Activated CD8-positive, alpha-beta memory T cell treated with anti-CD3 and anti-CD28 coated beads for 48 hours (primary cell): ENCODE measurements at places on chromosomes 13 and 19.
A peak's percentile ranks its signal among the peaks of the same experiment; 100 is the strongest.

DNA sequence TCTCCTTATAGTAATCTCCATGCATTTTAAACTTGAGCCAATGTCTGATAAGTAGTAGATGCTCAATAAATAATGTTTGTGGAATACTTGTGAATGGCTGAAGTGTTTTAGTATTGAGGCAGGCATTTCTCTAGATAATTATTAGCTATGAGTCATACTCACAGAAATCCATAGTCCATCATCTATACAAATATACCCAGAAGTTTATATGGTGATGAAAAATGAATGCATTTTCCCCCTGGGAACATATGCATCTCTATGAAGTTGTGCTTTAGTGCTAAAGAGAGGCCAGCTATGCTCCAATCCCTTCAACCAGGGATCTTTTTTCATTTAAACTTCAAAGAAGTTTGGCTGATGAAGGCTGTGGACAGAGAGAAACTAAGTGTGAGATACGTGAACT is 17.2 kb downstream of the MBNL2 start:
- DNase-seq, result no peak

GRCh38 chr13:50684366-50684765 is 159.1 kb downstream of the DLEU7 start:
- DNase-seq, result no peak

DNA sequence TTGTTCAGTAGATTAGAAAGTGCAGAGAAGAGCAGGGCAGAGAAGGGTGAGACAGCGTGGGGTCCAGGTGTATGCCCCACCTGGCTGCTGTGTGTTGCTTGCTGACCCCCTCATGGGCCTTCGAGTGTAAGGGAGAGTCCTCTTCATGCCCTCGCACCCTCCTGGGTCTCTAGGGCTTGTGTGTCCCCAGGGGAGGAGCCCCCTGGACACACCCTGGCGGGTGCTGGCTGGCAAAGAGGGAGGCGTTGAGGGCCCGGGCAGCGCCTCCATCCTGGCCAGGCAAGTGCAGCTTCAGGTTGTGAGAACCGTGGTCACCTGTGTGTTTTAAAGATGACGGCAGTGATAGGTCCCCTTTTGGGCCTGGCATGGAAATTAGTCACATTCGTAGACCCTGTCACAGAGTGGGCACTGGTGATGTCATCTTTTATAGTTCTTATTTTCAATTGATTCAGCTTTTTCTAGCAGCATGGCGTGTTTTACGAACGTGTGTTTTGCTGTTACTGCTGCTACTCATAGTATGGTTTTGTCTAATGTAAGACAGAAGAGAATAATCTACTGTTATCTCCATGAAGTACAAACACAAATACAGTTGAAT is 18.7 kb downstream of the TFDP1 start:
- DNase-seq, result no peak

- DNase-seq, result no peak
Measured at GRCh38 chr13:28483313-28483931, 11.5 kb downstream of the FLT1 start.

- DNase-seq, result no peak
Measured at GRCh38 chr13:39315796-39316195, 277.5 kb downstream of the NHLRC3 start.

- no peak for DNase-seq
Measured at GRCh38 chr13:28429685-28430290, 65.1 kb downstream of the FLT1 start.

DNA sequence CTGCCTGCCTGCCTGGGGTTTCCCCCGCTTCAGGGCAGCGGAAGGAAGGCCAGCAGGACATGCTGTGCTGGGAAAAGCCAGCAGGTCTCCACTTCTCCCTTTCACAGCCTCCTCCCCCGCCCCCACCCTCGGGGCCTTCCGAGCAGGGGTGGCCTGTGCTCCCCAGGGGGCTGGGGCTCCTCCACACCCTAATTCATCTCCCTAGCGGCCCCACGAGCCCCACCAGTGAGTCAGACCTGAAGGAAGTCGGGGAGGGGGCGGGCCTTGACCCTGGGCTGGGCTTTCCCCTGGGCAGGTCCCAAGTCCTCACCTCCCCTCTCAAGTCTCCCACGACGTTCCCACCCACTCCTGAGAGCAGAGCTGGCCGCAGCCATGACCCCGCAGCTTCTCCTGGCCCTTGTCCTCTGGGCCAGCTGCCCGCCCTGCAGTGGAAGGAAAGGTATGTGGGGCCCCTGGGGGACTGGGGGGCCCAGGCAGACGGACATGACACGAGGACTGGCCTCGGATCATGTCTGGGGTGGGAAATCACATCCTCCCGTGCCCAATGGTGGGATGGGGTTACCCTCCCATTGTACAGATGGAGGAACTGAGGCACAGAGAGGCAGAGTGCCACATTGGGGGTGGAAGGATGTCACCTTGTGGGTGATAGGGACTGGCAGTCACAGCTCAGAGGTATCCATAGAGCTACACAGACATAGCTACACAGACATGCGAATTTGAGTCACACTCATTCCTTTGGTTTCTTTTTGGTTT is at the start of gene EBI3:
EBI3 (plus strand) TSS at position 345 of the 753 bp plus-strand sequence; CDS start at position 373, 28 bp downstream.
- peak; percentile 67 for DNase-seq

GRCh38 chr13:58018865-58019264 is 387.3 kb downstream of the PCDH17 start:
- DNase-seq, result no peak

DNA sequence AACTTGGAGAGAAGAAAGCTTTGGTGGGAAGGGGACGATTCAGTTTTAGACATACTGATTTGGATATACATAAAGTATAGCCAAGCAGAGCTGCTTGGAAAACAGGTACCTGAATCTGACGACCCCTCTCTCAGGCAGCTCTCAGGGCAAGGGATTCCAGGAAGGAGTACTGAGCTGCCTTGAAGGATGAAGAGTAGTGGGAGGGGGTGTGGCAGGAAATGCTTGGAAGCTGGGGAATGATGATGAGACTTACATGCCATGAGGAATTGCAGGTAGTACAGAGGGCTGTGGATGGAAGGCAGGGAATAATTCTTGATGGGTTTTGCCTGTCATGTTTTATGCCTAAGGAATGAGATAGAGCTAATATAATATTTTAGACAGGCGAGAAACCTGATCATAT is 38.7 kb downstream of the HTR2A start:
- DNase-seq, result no peak

DNA sequence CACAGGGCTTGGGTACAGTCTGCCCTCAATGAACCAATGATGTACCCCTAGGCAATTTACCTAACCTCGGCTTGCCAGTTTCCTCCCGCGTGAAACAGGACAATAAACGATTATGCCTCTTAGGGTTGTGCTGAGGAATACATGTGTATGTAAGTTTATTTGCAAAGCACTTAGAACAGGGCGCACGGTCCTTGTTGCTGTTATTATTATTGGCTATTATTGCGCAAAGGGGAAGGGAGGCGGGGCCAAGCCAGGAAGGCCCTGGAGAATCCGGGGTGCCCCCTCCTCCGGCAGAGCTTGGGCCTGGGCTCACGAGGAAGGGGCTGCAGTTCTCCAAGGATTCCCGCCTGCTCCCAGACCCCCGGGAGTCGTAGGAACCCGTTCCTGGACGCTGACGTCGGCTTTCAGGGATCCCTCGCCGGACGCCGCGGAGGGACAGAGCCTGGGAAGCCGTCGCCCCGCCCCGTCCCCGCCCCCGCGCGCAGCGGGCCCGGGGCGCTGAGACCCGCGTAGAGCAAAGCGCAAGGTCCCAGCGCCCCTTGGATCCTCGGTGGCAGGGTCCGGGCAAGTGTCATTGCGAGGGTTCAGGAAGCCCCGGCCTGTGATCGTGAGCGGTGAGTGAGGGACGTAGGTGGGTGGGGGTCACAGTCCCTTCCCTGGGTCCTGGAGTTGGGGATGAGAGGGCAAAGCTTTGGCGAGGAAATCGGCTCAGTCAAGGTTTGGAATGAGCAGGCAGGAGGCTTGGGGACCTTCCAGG is at the start of gene TMEM91:
TMEM91 (plus strand) TSS at position 293 of the 757 bp plus-strand sequence. CDS start 1,777 bp downstream, outside the sequence.
- DNase-seq, result no peak

- no peak for DNase-seq
Measured at GRCh38 chr19:18149596-18149975, 3.4 kb upstream of the PIK3R2 start.
